GM18507 (cell line): ENCODE measurements at places on chromosomes 7 and 10.

DNA sequence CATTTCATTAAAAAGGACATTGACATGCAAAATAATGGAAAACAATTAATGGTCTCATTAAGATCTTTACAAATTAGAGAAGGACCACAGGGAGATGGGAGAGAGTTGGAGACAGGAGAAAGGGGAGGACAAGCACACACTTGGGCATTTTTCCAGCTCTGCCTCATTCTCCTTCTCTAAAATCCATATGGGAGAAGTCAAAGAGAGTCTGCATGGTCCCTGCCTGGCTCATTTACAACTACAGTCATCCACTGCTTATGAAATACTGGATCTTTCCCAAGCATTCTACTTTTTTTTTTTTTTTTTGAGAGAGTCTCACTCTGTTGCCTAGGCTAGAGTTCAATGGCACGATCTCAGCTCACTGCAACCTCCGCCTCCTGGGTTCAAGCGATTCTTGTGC lies 518.9 kb upstream of the CELF2 start:
- no peak for DNase-seq

- no peak for DNase-seq
These were observed 371.4 kb downstream of the SUGCT start for GRCh38 chr7:40506158-40506557.

DNA sequence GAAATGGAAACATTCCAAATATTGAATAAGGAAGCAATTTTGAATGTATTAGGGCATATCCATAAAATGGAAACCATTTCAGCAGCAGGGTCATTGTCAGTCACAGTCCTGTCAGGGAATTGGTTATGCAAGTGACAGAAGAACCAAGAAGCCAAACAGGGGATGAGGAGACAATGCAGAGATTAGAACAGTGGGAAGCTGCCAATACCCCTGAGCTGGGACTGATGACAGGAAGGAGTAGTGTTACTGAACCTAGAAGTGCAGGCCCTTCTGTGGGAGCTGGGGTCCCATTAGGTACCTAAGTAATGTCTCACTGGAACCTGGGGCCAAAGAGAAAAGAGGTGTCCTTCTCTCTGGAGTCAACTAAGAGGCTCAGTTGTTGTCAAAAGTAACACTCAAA lies 37.6 kb upstream of the NPSR1 start:
- no peak for DNase-seq

DNA sequence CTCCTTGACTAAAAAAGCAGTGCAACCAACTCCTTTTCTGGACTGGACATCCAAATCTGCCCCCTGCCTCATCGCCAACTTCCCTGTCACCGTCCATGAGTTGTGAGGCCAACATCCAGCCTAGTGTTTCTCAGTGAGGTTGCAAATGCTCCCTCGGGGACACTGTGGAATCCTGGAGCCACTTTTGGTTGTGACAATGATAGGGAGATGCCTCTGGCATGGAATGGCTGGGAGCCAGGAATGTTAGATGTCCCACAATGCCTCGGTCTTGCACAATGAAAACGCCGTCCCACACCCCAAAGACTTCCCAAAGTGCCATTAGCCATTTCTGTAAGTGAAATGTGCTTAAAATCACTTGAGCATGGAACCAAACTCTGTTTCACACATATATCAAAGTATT lies 105.2 kb downstream of the OSBPL3 start:
- DNase-seq = no peak

- DNase-seq = no peak
These were observed 190.4 kb downstream of the CTTNBP2 start for GRCh38 chr7:117682681-117683385.

DNA sequence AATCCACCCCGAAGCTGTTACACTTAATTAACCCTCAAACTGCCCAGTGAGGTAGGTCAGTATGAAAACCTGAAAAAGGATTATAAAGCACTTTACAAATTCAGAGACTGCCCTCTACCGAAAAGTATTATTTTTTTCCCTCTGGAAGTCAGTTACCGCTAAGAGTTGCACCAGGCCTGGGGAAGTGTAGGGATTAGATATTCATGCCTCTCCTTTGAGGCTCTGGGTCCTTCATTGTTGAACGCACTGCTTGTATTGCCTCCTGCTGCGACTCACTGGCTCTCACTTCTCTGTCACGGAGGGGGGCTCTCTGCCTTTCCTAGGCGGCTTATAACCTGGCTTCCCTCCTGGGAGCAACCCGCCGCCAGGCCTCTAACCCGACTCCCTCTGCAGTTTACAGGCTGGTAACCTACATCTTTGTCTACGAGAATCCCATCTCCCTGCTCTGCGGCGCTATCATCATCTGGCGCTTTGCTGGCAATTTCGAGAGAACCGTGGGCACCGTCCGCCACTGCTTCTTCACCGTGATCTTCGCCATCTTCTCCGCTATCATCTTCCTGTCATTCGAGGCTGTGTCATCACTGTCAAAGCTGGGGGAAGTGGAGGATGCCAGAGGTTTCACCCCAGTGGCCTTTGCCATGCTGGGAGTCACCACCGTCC lies 2.7 kb downstream of the RHBDD2 start:
- no peak for DNase-seq

- no peak for DNase-seq
These were observed 52.7 kb downstream of the MET start for GRCh38 chr7:116724560-116725231.

DNA sequence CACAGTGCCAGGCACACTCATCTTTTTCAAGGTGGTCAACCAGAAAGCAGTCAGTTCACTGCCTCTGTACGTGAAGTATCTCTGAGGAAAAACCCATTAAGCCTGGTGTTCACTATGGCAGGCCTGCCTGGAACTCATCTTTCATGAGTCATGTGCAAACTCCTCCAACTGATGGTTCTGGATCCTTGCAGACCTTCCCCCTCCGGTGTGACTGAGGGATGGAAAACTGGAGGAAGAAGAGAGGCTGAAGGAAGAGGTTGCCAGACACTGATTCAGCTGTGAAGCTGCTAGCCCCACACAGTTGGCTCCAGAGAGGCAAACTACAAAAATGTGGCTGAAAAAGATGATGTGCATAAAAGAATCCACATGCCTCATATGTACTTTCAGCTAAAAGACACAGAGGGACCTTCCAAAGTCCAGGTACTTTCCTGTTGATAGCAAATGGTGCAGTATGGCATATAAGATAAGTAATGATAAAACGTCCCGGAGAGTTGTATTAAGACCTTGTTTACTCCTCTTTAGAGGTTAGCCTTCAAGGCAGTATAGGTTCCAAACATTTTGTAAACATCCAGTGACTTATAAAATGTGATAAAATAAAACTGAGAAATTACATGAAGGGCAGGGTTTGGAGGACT lies 2.7 kb downstream of the CYP3A5 start:
- DNase-seq = no peak
